ENCODE measurements at places on chromosomes 11 and 22.
A peak's percentile ranks its signal among the peaks of the same experiment; 100 is the strongest.

GRCh38 chr11:99257131-99257530 lies 236.4 kb downstream of the CNTN5 start:
- DNase-seq = no peak

DNA sequence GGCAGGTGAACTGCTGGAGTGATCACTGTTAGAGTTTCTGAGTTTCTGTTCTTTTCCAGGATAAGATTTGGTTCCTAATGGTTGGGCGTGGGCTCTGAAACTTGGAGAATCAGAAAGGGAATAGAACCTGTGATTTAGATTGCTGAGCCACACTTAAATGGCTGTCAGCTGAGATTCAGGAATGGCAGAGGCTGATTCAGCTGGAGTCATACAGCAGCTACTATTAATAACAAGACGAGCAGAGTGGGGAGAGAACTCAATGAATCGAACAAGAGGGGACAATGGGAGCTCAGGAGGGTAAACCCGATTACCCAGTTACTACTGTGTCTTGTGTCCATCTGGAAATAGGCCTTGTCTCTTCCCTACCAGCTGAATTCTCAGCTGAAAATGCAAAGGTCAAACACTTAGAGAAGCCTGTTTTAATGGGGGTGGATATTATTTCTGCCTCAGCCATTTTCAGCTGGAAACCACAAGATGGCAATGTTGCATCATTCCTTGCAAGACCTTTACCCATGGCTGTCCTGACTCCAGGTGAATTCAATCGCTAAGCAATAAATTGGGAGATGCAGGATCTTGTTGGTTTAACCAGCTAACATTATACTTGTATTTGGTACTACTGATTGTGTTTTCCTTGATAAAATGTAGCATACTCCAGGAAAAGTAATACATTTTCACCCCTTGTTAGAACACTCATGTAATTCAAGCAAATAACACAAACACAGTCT lies 104.5 kb upstream of the RAG2 start:
- peak; percentile 72 for DNase-seq

- no peak for DNase-seq
These were observed 85.2 kb downstream of the RELT start for GRCh38 chr11:73461335-73461840.

DNA sequence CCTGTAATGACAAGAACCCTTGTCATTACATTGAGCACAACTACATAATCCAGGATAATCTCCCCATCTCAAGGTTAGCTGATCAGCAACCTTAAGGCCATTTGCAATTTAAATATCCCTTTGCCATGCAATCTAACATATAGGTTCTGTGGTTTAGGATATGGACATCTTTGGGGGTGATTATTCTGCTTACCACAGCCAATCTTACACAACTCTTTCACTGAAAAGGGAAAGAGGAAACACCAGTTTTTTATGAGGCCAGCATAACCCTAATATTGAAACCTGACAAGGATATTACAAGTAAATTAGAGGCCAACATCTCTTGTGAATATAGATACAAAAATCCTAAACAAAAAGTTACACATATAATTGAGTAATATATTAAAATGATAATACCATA lies 78.5 kb downstream of the CYP2R1 start:
- DNase-seq = no peak

DNA sequence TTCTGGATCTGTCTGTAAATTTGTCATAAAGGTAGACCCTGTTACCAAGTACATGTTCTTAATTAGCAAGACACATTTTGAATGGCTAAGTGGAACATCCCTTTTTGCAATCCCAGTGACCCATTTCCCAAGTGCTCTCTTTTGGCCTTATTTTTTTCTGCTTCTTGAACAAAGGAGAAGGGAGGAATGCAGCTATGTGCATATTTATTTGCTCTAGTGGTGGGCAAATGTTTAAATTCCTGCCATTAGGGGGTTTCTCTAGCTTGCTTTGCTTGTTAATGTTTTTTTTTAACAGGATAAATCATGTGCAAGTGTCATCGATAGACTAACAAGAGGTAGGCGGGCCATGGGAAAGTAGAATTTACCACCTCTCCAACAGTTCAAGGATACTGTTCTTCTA lies 135.7 kb downstream of the COMMD9 start:
- DNase-seq = no peak

- DNase-seq = no peak
These were observed 14.5 kb upstream of the ARHGAP42 start for GRCh38 chr11:100672498-100673033.

- no peak for DNase-seq
These were observed 80.9 kb downstream of the INSC start for GRCh38 chr11:15195454-15196200.

DNA sequence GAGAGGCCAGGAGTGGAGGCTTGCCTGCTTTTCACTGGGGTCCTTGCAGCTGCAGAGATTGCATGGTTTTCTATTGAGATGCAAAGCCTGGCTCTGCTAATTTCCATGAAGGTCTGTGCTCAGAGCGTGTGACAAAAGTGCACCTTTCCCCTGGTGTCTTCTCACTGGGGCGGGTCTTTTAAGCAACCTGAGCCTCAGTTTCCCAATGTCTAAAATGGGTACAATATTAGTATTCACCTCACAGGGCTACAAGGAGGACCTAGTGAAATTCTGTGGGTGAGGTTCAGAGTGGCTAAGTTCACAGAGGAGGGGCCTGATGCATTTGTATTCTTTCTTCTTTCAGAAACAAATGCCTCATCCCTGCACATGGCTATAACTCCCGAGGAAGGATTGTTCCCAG lies 20.3 kb downstream of the PPM1F start:
- DNase-seq = no peak

DNA sequence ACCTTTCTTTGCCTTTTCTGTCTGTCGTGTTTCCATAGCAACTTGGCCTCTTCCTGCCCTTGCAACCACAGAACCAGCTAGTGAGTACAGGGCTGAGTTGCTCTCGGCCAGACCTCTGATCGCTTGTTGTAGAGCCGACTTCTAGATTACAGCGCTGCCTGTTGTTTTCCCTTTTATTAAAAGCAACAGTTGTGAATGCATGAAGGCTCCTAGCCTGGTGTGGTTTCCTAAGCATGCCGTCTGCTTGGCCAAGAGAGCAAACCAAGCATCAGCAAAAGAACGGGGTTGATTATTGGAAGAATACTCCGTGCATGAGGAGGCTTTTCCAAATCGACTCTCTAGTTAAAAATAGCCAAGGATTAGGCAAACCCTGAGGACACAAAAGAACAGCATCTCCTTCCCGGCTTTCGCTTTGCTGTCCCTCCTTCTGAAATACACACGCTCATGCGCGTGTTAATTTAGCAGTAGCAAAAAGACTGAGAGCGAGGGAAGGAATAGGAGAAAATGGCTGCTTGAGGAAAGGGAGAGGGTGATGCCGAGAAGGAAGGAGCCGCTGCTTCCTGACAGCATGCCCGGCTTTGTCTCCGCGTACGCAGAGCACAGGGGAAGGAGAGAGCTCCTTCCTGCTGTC lies 71.5 kb upstream of the TTC12 start:
- peak; percentile 68 for DNase-seq

All from astrocyte of the spinal cord (primary cell).